Gastrocnemius medialis (tissue), 4 donors: ENCODE measurements at places on chromosomes 11 and 22. TPM values are rescaled to one million over a fixed set of nuclear protein-coding genes. Genes with fewer than 3 reads are reported as not detected.

DNA sequence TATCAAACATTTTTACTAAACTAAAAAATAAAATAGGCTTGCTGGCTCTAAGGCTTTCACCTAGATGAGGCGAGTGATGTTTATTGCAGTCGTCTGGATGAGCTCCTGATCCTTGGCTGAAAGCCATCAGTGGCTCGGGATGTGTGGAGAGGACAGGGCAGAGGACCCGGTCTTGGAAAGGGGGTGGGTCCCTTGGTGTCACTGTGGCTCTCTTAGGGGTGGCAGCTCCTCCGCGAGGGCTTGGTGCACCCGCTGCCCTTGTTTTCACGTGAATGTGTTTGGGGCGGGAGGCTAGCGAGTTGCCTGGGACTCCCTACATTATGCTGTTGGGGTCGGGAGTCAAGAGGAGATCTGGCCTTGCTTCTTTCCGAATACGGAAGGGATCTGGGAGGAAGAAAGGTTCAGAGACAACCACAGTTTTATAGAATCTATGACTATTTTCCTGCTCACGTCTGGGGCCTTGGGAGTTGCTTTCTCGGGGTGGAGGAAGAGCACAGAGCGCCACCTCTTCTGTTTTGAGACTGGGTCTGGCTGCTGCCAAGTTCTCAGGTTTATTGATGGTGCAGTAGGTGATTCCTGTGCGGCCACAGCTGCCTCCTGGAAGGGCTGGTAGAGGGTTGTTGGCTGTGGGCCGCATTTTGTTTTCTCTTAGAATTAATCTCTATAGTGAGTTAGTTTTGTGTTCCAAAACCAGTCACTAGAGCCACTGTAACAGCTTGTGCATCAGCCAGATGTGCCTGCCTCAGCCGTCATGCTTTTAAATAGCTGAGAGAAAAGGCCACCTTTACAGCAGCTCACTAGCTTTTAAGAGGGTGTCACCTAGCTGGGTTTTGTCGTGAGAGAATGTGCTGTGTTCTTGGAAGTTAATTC is 12.8 kb downstream of the TBC1D22A start:
- H3K4me3 ChIP-seq: no peak overlapping the region
- no peaks in the 10 kb centered on the region for H3K27me3 ChIP-seq
- peak overlapping the region; percentile 71 for H3K27ac ChIP-seq
- DNase-seq: no peak

OR51E1 gene
- 0.20 TPM for total RNA-seq

SLC17A6 gene
- total RNA-seq: not detected

IGSF9B gene
- 2.5 TPM for total RNA-seq

LINC01488 gene
- total RNA-seq: not detected

GRCh38 chr11:20712912-20713311 is 43.5 kb downstream of the NELL1 start:
- H3K27me3 ChIP-seq: no peaks in the 10 kb centered on the region
- no peaks in the 10 kb centered on the region for H3K4me1 ChIP-seq
- H3K27ac ChIP-seq: no peak overlapping the region

- H3K36me3 ChIP-seq: no peaks in the 10 kb centered on the region
- no peak for DNase-seq
- H3K27ac ChIP-seq: peak overlapping the region; percentile 99
- H3K4me3 ChIP-seq: peak overlapping the region; percentile 11
- peaks cover 59% of the 10 kb centered on the region for H3K4me1 ChIP-seq
- H3K27me3 ChIP-seq: no peaks in the 10 kb centered on the region
Measured at GRCh38 chr11:47551086-47551485, 1.8 kb downstream of the CELF1 start.

BARX2 gene
- total RNA-seq: 1.2 TPM

SLC22A12 gene
- not detected for total RNA-seq

TRPM5 gene
- not detected for total RNA-seq

- H3K4me3 ChIP-seq: no peak overlapping the region
- H3K36me3 ChIP-seq: no peaks in the 10 kb centered on the region
- H3K4me1 ChIP-seq: peaks cover 21% of the 10 kb centered on the region
- H3K27ac ChIP-seq: peak overlapping the region; percentile 47
Measured at GRCh38 chr11:30432178-30432577, 109.3 kb downstream of the ARL14EP start.

- H3K27me3 ChIP-seq: no peaks in the 10 kb centered on the region
- DNase-seq: no peak
- peaks cover 3% of the 10 kb centered on the region for H3K36me3 ChIP-seq
- H3K27ac ChIP-seq: no peak overlapping the region
Measured at GRCh38 chr11:68912254-68912653, 8.6 kb downstream of the IGHMBP2 start.

GRCh38 chr11:44997566-44997965 is 46.9 kb upstream of the TP53I11 start:
- H3K4me1 ChIP-seq: peaks cover 11% of the 10 kb centered on the region
- no peak for DNase-seq
- no peaks in the 10 kb centered on the region for H3K27me3 ChIP-seq
- no peaks in the 10 kb centered on the region for H3K36me3 ChIP-seq

STARD10 gene
- total RNA-seq: 62.7 TPM

GRCh38 chr11:47915783-47916182 is 64.6 kb upstream of the PTPRJ start:
- DNase-seq: no peak
- H3K27ac ChIP-seq: no peak overlapping the region
- H3K4me3 ChIP-seq: no peak overlapping the region
- no peaks in the 10 kb centered on the region for H3K4me1 ChIP-seq

CREB3L1 gene
- 0.46 TPM for total RNA-seq

- DNase-seq: no peak
- H3K4me1 ChIP-seq: no peaks in the 10 kb centered on the region
- no peak overlapping the region for H3K4me3 ChIP-seq
- H3K36me3 ChIP-seq: no peaks in the 10 kb centered on the region
Measured at GRCh38 chr11:87190071-87190470, 152.3 kb downstream of the TMEM135 start.
